ENCODE measurements at places on chromosomes 13 and 19. TPM values are rescaled to one million over a fixed set of nuclear protein-coding genes. Genes with fewer than 3 reads are reported as not detected.

Gene MIER2
- 9.0 TPM for total RNA-seq

Gene ELSPBP1
- total RNA-seq: 24.4 TPM

Gene TDRD12
- total RNA-seq: 0.05 TPM

Gene ARHGAP33
- total RNA-seq: 1.5 TPM

Gene SUPT5H
- 97.7 TPM for total RNA-seq

Gene PEX11G
- 0.74 TPM for total RNA-seq

Gene DOCK6
- 1.8 TPM for total RNA-seq

Gene ZNF541
- 0.27 TPM for total RNA-seq

Gene PCSK4
- not detected for total RNA-seq

Gene SBK3
- not detected for total RNA-seq

Gene SERTM1
- not detected for total RNA-seq
